ENCODE measurements at places on chromosomes 1 and 21. TPM values are rescaled to one million over a fixed set of nuclear protein-coding genes. Genes with fewer than 3 reads are reported as not detected.

MAN1A2 gene
- 17.5 TPM for total RNA-seq

HRNR gene
- total RNA-seq = not detected

SH2D1B gene
- total RNA-seq = not detected

RAP1A gene
- 4.1 TPM for total RNA-seq

PBX1 gene
- 5.1 TPM for total RNA-seq

VCAM1 gene
- total RNA-seq = not detected

RNF186 gene
- total RNA-seq = not detected

C21orf58 gene
- 14.7 TPM for total RNA-seq

SERBP1 gene
- 227 TPM for total RNA-seq

C1orf87 gene
- total RNA-seq = not detected

DNA sequence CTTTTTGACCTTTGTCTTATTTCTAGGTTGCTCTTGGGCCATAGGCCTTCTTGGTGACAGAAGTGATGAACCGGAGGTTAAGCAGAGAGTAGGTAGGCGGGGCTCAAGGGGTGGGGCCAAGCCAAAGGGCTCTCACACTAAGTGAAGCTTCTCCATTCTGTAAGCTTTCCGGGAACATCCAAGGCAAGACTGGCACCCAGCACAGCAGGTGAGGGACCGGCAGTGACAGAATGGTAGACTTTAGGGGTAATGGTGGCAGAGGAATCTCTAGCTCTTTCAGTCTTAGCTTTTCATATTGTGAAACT, at the start of gene TNFAIP8L2:
TNFAIP8L2 (plus strand) TSS at position 135 of the 305 bp plus-strand sequence. CDS start 2,049 bp downstream, outside the sequence.
- no peak for DNase-seq

- DNase-seq = peak; percentile 76
Measured at GRCh38 chr1:95084317-95085176, 11.8 kb upstream of the ALG14 start.

DNA sequence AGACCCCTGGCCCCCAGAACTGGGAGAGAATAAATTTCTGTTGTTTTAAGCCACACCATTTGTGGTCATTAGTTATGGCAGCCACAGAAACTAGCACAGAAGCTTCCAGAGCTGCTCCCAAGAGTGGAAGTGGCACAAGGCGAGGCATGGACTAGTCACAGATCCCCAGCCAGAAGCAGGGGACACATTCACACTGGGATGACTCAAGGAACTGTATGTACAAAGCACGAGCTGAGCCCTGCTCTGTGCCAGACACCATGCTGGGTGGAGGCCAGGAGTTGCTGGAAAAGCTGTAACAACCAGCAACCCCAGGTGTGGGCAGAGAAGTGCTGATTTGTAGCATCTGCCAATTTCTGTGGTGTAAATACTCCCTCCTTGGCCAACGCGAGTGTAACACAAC, 55.6 kb downstream of the TCP10L start:
- DNase-seq = no peak

- DNase-seq = peak; percentile 36
Measured at GRCh38 chr1:203038217-203038741, 12.0 kb downstream of the PPFIA4 start.

DNA sequence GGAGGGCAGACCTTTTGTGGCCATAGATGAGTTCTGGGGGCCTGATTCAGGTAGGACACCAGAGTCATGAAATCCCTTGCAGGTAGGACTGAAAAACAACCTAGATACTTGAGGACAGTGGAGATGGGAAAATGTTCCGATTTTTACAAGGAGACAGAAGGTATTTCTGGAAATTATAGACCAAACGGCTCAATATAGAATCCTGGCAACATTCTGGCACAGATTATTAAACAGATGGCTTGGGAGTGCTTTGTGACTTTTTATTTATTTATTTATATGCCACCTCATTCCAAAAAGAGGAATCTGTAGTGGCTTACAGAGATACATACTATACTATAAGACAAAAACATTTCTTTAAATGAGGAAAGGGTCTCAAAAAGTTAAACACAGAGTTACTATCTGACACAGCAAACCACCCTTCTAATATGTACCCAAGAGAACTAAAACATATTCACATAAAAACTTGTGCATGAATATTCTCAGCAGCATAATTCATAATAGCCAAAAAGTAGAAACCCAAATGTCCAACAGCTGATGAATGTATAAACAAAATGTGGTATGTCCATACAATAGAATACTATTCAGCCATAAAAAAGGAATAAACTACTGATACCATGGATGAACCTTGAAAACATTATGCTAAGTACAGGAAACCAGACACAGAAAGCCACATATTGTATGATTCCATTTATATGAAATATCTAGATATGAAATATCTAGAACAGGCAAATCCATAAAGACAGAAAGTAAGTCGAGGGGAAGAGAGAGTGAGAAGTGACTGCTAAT, 49.8 kb downstream of the CDK18 start:
- no peak for DNase-seq

DNA sequence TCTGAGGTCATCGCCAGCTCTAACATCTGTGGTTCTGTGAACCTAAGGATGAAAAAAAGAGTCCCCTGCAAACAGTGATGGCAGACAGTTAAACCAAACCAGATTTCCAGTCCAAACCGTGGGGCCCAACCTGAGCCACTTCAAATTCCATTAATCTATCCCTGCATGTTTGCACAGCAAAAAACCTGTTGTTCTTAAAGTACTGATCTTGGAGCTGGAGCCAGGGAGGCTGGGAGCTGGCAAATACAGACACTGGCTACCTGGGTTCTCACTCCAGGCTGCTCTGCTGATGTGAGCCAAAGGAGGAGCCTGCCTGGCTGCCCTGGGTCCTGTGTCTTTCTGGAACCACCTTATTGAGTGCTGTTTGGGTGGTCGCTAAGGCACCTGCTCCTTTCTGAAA, 16.4 kb downstream of the LDLRAD1 start:
- no peak for DNase-seq

DNA sequence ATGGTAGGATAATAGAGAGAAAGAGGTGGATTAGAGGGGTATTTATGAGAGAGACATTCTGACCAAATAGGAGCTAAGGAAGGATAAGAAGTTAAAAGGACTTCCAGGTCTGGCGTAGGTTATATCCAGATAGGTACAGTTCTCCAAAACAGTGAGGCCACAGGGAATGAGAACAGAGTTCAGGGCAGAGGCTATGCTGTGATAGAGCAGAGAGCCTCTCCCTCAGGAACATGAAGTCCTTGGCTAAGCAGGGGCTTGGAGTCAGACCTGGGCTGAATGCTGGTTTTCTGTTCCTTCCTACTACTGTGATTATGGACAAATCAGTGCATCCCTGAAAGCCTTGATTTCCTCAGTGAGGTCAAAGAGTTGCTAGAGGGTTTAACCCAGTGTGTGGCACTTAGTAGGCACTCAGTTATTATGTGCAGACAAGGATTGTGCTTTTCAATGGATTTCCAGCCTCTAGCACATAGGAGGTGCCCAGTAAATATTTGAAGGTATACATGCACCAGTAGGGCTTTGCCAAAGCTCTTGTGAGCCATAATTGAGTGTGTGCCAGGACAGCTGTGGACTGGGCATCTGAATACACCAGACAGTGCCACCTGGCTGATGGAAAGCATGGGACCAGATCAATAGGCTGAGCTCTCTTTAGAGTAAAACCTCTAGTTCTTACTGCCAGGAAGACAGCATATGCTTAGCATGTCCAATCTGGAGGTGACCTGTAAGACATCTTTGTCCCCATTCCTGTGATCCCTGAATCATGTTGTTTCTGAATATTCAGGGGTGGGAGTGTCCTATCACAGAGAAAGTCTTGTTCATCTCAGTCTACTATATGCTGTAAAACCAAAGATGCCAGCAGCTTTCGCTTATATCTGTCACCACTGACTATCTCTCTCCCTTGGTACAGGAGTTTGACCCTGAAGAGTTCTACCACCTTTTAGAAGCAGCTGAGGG, 111.1 kb downstream of the PIK3R3 start:
- peak; percentile 42 for DNase-seq

- DNase-seq = no peak
Measured at GRCh38 chr1:62599044-62599443, 1.7 kb downstream of the ANGPTL3 start.

- peak; percentile 60 for DNase-seq
Measured at GRCh38 chr1:27109103-27109822, 45.7 kb downstream of the SLC9A1 start.

DNA sequence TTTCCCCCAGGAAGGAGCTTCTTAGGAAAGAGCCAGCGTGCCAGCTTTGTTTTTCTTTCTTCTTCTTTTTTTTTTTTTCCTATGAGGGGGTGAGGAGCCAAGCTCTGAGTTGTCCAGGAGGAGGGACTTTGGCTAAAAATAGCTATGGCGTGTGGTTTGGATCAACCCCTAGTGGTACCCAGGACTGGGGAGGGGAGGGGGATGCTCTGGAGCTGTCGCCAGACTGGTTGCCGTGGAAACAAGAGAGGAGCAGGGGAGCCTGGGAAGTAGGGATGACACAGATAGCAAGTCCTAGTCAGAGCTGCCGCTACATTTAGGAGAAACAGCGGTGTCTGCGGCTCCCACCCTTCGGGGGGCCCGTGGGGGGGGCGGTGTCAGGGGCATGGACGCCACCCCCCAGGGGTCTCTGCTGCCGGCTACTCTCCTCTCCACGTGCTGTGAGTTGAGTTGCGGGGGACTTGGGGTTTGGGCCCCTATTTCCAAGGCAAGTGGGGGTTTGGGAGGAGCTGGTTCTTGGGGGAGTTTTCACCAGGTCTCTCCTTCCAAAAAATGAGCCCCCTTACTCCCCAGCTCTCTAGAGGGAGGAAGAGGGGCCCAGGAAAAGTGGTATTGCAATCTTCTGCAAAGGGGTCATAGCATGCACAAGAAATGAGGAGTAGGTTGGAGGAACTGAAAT, at the start of gene KCNJ9:
KCNJ9 (plus strand) TSS at position 278 of the 676 bp plus-strand sequence. CDS start 2,493 bp downstream, outside the sequence.
- DNase-seq = no peak

- DNase-seq = no peak
Measured at GRCh38 chr1:48216313-48216712, 6.2 kb upstream of the SLC5A9 start.

DNA sequence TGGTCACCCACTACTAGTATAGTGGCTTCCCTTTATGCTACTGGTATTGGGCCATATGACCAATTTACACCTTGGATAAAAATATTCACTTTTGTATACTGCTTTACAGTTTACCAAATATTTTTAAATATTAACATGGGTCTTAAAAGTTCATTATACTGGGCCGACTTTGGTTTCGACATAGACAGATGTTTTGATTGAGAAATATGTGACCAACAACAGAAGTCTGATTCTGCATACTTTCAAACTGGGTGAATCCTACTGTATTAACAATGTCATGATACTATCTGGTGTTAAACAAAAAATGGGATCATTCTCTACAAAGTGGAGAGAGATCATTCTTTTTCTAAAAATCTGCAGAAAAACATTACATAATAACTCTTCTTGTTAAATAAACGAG, 134.8 kb downstream of the AKT3 start:
- DNase-seq = no peak

- DNase-seq = no peak
Measured at GRCh38 chr21:16070207-16070651, 340.4 kb downstream of the USP25 start.

- no peak for DNase-seq
Measured at GRCh38 chr1:30375156-30375555, 348.2 kb downstream of the MATN1 start.

- DNase-seq = peak; percentile 62
Measured at GRCh38 chr1:246930830-246931548, 759 bp downstream of the AHCTF1 start.

GRCh38 chr1:62528015-62528414, 69.3 kb upstream of the ANGPTL3 start:
- DNase-seq = no peak

GRCh38 chr1:247105966-247106365, 1.8 kb upstream of the ZNF669 start:
- DNase-seq = no peak

GRCh38 chr1:167517535-167518330, 596 bp downstream of the CD247 start:
- DNase-seq = no peak

DNA sequence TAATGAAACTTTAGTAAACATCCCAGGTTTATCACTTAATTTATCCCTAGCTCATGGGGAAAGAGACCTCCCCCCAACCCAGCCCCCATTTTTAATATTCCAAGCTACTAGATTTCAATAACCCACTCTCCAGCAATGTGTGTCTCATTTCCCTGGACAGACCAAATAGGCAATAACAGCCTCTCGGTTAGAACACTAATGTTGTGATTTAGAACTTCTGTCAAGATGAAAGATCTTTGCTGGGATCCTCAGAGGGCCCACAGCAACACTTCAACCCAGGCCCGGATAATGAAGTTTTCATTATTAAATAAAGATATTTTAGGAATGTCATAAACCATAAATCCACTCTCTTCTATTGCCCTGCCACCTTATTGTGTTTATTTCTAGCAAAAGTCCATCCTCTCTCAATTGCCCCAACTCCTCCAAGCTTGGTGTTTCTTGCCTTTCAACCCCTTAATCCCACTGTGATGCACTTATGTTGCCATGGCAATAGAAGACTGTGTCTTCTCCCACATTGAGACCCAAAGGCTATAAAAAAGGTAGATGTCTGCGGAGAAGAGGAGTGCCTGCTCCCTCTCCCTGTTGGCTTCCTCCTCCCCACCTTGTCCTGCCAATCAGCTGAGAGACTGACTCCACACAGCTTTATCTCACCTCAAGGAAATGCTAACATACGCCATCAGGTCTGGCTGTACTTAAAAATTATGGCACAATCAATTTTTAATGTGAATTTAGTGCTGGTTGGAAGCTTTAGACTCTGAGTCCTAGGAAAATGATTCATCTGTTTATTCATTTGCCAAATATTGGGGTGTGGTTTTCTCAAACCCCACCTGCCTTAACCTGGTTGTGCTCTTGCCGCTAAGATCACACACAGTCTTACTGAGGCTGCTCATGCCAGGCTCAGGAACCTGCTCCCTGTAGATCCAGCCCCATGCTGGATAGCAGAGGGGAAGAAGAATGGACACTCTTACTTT, 258.3 kb upstream of the CAMK1G start:
- no peak for DNase-seq

GRCh38 chr1:42456754-42457089, 379 bp downstream of the PPCS start:
- peak; percentile 69 for DNase-seq

DNA sequence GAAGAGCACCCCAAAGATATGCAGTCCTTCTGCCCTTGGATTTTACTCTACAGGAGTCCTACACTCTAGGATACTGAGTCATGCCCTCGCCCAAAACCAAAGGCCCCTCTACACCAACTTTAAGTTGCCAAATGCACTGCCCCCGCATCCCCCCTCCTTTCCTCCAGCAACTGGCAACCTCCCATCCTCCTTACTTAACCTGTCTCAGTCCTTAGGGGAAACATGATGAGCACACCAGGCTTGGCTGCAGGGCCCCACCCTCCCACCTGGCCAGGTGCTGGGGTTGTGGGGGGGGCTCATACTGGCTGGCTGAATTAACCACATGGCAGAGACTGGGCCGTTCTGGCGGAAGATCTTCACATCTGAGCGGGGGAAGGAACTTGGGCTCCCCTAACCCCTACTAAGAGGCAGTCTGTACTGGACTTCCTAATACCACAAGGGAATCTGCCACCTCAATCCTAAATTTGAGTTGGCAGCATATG, 1.2 kb downstream of the HDGF start:
- DNase-seq = peak; percentile 67
